Chondrocyte (in vitro differentiated cells): ENCODE measurements at places on chromosomes 6 and 20. TPM values are rescaled to one million over a fixed set of nuclear protein-coding genes. Genes with fewer than 3 reads are reported as not detected.

The SIRPB1 gene
- 0.58 to 2.7 TPM (median 1.6 TPM) in 3 replicates for total RNA-seq

The NMBR gene
- not detected in 3 replicates for total RNA-seq

The BHLHE23 gene
- not detected in 3 replicates for total RNA-seq

The TCF21 gene
- not detected in 3 replicates for total RNA-seq

The CYB5R4 gene
- total RNA-seq: 13.0 to 15.6 TPM (median 13.6 TPM) in 3 replicates

The VGLL2 gene
- not detected in 3 replicates for total RNA-seq

The LY6G5B gene
- total RNA-seq: 10.2 to 14.3 TPM (median 11.7 TPM) in 3 replicates

The TSBP1 gene
- total RNA-seq: not detected in 3 replicates

The TGM3 gene
- not detected in 3 replicates for total RNA-seq

The CPNE5 gene
- total RNA-seq: 0.18 TPM in 1 of 3 replicates, not detected in the others

The OR2B6 gene
- not detected in 3 replicates for total RNA-seq

The NR2E1 gene
- not detected in 3 replicates for total RNA-seq

The EYA2 gene
- total RNA-seq: 0.23 to 0.32 TPM in 2 of 3 replicates, not detected in the other

The CEP43 gene
- total RNA-seq: 11.7 to 15.4 TPM (median 11.7 TPM) in 3 replicates

The PI16 gene
- total RNA-seq: 0.15 TPM in 1 of 3 replicates, not detected in the others

The HCRTR2 gene
- total RNA-seq: not detected in 3 replicates

The PI3 gene
- total RNA-seq: not detected in 3 replicates

The ADGRF5 gene
- 0.67 to 0.95 TPM in 2 of 3 replicates, not detected in the other for total RNA-seq

The ABT1 gene
- 9.7 to 11.4 TPM (median 10.1 TPM) in 3 replicates for total RNA-seq

The CTSA gene
- 172 to 199 TPM (median 175 TPM) in 3 replicates for total RNA-seq

The RIPPLY2 gene
- total RNA-seq: not detected in 3 replicates

The CST7 gene
- not detected in 3 replicates for total RNA-seq

The RAB44 gene
- total RNA-seq: not detected in 3 replicates

The HEY2 gene
- total RNA-seq: 17.6 to 43.0 TPM (median 41.2 TPM) in 3 replicates

The NHLRC1 gene
- 1.1 to 1.8 TPM (median 1.2 TPM) in 3 replicates for total RNA-seq

The TOMM34 gene
- 16.2 to 18.8 TPM (median 16.4 TPM) in 3 replicates for total RNA-seq

The LGSN gene
- total RNA-seq: 1.4 TPM in 2 of 3 replicates, not detected in the other

The RUNX2 gene
- total RNA-seq: 12.2 to 20.4 TPM (median 14.0 TPM) in 3 replicates

The ECT2L gene
- total RNA-seq: not detected in 3 replicates
